ENCODE measurements at places on chromosomes 6 and 20.

DNA sequence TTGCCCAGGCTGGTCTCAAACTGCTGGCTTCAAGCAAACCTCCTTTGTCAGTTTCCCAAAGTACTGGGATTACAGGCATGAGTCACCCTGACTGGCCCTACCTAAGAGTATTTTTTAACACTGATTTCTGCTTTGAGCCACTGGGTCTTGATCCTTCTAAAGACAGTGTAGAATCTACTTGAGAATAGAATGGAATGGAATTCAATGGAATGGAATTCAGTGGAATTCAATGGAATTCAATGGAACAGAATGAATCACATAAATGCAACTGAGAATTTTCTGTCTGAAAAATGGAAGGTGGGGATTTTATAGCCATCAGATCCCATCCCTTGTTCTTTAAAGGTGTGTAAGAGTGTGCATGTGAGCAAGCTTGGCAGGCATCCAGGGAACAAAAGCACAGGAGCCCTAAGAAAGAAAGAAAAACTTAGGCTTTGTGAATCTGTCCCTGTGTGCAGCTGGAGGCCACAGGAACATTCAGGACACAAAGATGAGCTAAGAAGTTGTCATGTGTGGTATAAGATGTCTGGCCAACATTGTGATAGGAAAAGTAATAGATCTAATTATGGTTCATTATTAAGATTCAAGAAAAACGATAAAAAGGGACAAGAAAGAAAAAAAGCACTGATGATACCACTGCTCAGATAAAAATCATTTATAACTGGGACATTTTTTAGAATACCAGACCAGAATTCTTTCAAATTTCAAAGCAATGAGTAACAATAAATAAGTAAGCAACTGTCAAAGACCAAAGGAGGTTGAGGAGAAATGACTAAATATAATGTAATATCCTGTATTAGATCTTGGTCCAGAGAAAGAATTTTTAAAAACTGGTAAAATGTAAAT is 681.0 kb upstream of the GJE1 start:
- DNase-seq = no peak

DNA sequence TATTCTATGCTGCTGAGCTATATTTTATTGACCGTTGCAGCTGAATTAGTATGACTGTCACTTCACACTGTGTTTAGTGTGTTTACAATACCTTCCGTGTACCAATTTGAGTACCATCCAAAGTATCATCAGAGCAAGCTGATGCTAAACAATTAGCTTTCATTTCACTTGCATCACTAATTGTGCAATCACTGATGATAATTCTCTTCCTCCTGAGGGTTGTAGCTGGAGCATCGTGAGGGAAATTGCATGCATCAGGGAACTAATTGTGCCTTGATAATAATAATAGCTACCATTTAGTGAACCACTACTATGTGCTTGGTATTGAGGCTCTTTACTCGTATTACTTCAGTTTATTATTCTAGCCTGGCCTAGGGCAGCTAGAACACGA is 384.8 kb upstream of the SOX4 start:
- DNase-seq = no peak

GRCh38 chr6:142851601-142852000 is 93.4 kb downstream of the HIVEP2 start:
- DNase-seq = no peak

DNA sequence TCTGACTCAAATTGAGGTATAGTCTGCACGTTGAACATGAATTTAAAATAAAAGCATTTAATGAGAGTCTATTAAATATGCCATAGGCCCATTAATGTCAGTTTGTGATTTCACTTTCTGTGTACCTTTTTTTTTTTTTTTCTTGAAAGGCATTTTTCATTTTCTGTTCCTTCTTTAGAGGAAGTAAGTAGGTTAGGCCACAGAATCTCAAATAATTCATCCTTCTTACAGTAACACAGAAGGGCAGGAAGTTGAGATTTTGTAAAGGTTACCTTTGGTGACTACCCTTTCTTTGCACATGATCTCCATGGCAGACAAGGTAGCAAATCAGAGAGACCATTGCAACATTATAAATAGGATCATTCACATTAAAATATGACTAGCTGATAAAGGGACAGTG is 9.6 kb downstream of the L3MBTL3 start:
- no peak for DNase-seq

DNA sequence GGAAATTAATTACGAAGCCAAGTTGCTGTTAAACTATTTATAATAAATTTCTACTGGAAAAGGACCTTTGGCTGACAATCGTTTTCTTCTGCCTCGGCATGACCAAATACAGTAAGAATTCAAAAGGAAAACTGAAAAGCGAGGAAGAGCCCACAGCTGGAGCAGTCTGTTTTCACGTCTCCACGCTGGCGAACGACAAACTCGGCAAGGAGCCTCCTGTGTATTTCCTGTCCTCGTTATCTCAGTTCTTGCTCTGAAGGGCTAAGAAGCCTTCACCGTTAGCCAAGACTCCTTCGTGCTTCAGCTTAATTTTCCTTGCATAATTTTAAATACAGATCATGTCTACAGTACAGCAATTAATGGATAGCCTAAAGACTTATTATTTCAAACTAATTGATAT is 214.3 kb upstream of the PLCB4 start:
- no peak for DNase-seq

GRCh38 chr20:39264506-39265172 is 302.5 kb downstream of the DHX35 start:
- peak; percentile 28 for DNase-seq

DNA sequence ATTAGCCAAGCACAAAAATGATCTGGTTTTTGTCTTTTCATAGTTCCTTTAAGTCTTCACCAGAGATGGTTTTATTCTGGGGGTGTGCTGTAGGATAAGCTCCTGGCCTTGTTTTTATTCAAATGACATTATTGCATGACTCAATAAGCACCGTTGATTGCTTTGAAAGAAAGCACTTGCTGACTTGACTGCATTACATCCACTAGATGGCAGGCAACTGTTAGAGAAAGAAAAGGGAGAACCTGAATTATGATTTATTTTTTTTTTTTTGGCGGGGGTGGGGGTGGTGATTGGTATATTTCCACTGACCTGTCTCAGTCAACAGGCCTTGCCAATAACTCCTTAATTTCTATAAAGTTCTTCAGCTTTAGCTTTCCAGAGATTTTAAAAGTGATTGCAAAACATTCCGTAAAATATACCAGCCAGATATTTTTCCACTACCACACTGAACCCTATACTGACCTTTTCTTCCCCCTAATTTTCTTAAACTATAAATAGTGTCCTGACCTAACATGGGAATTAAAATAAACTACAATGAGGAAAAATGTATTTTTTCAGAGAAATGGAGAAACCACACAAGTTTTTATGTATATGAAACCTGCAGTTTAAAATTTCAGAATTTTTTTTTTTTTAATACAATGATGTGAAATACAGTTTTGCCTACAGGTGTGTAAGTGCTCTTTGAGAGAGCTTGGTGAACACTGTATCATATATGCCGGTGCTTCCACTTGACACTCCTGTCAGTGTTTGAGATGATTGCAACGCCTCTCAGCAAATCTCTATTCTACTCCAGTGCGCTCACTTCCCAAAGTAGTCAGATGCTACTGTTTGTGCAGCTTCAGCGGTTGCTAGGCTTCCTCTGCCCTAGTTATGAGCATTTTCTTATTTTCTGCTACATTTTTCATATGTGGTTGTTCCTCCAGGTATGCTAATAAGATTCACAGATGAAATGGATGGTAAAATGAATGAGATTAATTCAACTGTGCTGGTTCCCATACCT is 274.3 kb downstream of the CD109 start:
- DNase-seq = no peak

DNA sequence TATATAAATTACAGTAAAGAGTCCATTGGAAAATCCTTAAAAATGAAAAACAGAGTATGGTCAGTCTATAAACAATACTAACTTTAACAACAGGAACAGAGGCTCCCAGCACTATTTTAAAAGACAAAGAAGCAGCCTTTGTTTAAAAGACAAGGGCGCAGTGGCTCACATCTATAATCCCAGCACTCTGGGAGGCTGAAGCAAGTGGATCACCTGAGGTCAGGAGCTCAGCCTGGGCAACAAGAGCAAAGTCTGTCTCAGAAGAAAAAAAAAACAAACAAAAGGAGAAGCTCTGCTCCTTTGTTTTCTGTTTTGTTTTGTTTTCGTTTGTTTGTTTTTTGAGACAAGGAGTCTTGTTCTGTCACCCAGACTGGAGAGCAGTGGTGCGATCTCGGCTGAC is 89.4 kb downstream of the DTNBP1 start:
- DNase-seq = no peak

DNA sequence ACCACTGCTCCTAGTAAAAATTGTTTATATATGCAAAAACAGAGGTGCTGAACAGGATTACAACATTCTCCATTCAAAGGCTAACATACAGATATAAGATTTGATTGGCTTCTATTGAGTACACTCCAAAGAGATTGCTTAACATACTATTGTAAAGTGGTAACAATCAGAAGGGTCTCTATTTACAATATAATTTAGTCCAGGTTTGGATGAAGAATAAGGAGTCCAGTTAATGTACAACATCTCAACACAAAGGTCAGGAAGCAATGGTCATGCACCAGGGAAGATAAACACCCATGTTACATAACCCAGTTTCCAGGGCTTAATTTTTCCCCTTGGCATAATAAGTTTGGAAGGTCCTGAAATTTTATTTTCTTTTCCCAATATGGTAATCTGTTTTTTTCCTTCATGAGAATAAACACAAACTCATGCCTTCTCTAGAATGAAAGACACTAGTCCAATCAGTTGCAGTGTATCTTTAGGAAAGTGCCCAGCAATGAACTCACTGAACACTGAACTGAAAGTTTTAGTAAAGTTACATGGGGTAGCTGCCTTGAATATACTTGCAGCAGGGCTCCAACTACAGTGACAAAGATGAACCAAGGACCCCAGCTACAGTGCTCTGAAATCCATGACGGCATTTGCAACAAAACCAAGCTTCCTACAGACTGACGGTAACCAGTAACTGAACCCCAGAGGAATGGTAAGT is 255.3 kb upstream of the GJE1 start:
- DNase-seq = no peak

DNA sequence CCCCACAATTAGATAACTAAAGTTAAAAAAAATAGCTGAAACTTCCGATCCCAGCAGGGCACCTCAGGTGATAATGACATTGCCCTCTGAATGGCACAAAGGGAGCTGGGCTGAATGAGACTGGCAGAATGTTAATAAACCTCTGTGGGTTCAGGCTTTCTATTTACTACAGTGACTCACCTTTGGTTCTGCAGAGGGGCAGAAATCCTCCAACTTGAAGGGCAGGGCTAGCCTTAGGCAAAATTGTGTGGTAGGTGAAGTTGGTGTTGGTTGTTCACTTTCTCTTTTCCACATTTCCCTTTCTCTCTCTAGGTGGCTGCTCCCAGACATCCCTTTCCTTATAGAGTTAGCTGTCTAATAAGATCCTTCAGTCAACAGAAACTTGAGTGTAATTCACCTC is 625.2 kb downstream of the EPM2A start:
- no peak for DNase-seq
